ENCODE measurements at places on chromosomes 6 and 20.

DNA sequence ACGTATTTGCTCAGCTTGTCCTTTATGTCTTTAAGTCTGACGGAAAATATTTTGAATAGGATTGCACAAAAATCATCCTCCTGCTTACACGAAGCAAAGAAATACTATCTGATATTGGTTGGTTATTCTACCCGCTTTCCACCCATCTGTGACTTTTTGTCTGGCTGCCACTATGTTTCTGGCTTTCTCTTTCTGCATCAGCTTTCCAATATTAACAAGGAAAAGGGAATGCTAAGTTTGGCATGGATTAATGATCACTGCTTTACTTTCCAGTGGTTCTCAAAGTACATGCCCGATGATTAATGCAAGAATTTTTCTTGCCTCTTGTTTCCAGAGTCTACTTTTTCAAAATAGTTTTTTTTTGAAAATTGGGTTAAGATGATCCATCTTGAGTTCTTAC, 57.0 kb downstream of the RNF144B start:
- DNase-seq = no peak

DNA sequence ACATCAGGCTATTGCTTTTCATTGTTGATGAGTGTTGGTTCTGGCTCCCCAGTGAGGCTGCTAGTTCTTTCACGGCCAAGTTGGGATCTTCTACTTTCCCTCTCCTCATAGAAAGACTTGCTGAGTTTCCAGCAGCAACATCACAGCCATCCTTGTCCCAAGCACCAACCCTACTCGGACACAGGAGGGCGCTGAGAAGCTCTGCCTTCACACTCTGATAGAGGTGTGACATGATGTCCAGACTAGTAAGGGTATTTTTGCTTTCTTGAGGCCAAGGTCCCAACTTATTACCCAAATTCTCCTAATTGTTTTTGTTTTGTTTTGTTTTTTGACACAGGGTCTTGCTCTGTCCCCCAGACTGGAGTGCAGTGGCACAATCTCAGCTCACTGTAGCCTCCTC, 3.0 kb upstream of the GCM1 start:
- no peak for DNase-seq

GRCh38 chr20:57043091-57043490, 223.3 kb downstream of the BMP7 start:
- DNase-seq = no peak

DNA sequence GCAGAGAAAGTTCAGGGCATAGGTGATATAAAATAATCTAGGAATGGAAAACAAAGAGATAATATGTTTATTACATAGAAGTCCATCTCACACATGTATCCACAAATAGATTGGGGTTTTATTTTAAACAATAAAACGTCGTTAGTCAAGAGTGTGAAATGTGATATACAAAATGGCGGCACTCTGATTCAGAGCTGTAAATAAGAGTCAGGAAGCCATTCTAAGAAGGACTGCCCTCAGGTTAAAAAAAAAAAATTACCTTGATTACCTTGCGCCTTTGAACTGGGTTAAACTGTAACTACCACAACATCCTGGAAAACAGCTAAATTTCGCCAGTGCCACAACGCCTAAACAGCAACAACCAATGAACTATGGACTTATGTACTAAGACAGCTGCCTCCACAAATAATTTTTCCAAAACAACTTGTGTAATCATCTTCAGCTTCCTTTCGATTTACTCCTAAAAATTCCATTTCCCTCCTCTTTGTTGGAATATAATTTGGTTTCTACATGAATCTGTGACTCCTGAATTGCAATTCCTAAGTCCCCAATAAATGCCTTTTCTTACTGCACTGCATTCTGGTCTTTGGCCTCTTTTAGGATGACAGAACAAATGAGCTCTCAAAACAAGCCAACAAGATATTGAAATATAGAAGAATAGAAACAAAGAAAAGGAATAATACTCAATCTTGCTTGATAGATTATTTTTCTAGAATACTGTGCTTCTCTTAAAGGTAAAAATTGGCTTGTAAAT, 1019.5 kb upstream of the MAP3K7 start:
- DNase-seq = no peak

DNA sequence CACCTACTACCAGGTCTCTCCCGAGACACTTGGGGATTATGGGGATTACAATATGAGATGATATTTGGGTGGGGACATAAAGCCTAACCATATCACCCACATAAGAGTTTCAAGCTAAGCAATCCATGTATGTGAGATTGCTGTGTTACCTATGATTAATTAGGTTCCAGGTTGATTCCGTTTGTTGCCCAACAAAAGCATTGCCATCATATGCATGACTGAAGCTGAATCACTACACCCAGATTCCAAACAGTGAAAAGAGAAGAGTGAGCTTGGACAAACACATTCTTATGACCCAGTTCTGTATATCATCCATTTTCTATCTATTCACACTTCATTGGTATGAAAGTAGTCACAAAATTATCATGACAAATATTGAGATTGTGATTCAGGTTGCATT, 952.5 kb upstream of the MAN1A1 start:
- no peak for DNase-seq

- DNase-seq = no peak
Observed at GRCh38 chr6:34343806-34344205, 48.7 kb downstream of the NUDT3 start.

GRCh38 chr6:3001146-3001772, 1.6 kb downstream of the NQO2 start:
- DNase-seq = no peak

Data from AG08396 (cell line).